Mesothelial cell of epicardium (in vitro differentiated cells): ENCODE measurements at places on chromosomes 4 and X.
A peak's percentile ranks its signal among the peaks of the same experiment; 100 is the strongest.

DNA sequence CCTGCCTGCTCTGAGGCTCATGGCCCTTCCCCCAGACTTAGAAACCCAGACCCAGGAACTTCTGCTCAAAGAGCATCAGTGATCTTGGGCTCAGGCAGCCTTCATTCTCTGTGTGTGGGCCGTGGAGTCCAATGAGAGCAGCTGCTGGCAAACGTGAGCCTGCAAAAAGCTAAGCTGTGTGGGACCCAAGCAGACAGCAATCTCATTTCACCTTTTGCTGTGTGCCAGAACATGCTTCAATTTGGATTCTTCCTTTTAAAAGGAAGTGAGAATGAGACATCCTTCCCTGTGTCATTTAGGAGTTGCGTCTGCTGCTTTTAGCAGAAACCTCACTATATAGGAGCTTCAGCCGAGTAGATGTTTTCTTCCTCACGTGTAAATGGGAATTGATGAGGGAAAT, 238.5 kb downstream of the EVC2 start:
- no peaks in the 10 kb centered on the region for H3K36me3 ChIP-seq
- no peak for DNase-seq
- H3K4me1 ChIP-seq = no peaks in the 10 kb centered on the region
- H3K27me3 ChIP-seq = no peaks in the 10 kb centered on the region
- H3K27ac ChIP-seq = no peak overlapping the region
- no peak overlapping the region for H3K4me3 ChIP-seq

DNA sequence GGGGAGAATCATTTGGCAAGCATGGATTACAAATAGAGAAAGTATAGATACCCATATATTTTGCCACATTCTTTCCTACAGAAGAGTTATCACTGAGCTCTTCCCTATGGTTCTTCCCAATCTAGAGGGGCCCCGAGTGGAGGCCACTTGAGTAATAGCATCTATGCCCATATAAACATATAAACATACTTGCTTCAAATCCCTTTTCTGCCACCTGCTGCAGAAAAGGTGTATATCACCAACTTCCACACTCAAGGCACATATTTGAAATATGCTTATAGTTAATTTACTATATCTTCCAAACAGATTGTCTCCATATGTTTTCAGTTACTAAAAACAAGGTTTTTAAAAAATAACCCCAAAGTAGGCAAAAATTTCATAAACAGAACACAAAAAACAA, 642.8 kb upstream of the DIPK2B start:
- no peak overlapping the region for H3K27ac ChIP-seq
- H3K4me1 ChIP-seq = peaks cover 17% of the 10 kb centered on the region
- H3K4me3 ChIP-seq = no peak overlapping the region
- no peaks in the 10 kb centered on the region for H3K27me3 ChIP-seq
- no peak for DNase-seq
- peaks cover 18% of the 10 kb centered on the region for H3K36me3 ChIP-seq

- no peak overlapping the region for H3K4me3 ChIP-seq
- no peak overlapping the region for H3K27ac ChIP-seq
- DNase-seq = no peak
- no peaks in the 10 kb centered on the region for H3K36me3 ChIP-seq
- H3K27me3 ChIP-seq = peaks cover 31% of the 10 kb centered on the region
- peaks cover 2% of the 10 kb centered on the region for H3K4me1 ChIP-seq
These were observed 5.7 kb downstream of the IL15 start for GRCh38 chr4:141642063-141642462.

- DNase-seq = no peak
- H3K4me1 ChIP-seq = peaks cover 36% of the 10 kb centered on the region
- no peak overlapping the region for H3K4me3 ChIP-seq
- H3K27ac ChIP-seq = no peak overlapping the region
- no peaks in the 10 kb centered on the region for H3K36me3 ChIP-seq
These were observed 4.5 kb upstream of the LNX1 start for GRCh38 chr4:53595834-53596233.

- no peaks in the 10 kb centered on the region for H3K27me3 ChIP-seq
- no peak for DNase-seq
- H3K27ac ChIP-seq = peak overlapping the region; percentile 88
- H3K4me1 ChIP-seq = peaks cover 28% of the 10 kb centered on the region
- no peak overlapping the region for H3K4me3 ChIP-seq
These were observed 195.0 kb upstream of the GATB start for GRCh38 chr4:151955721-151956380.

- H3K4me1 ChIP-seq = peaks cover 5% of the 10 kb centered on the region
- H3K4me3 ChIP-seq = no peak overlapping the region
- no peaks in the 10 kb centered on the region for H3K36me3 ChIP-seq
- H3K27me3 ChIP-seq = no peaks in the 10 kb centered on the region
- DNase-seq = no peak
These were observed 12.4 kb downstream of the PPEF1 start for GRCh38 chrX:18719852-18720251.

GRCh38 chrX:7904562-7904961, 22.7 kb downstream of the PNPLA4 start:
- H3K36me3 ChIP-seq = peaks cover 8% of the 10 kb centered on the region
- H3K4me3 ChIP-seq = no peak overlapping the region
- DNase-seq = no peak
- no peak overlapping the region for H3K27ac ChIP-seq
- no peaks in the 10 kb centered on the region for H3K27me3 ChIP-seq
- no peaks in the 10 kb centered on the region for H3K4me1 ChIP-seq

- no peak for DNase-seq
- no peaks in the 10 kb centered on the region for H3K27me3 ChIP-seq
- peaks cover 6% of the 10 kb centered on the region for H3K36me3 ChIP-seq
- no peak overlapping the region for H3K27ac ChIP-seq
- no peak overlapping the region for H3K4me3 ChIP-seq
- H3K4me1 ChIP-seq = no peaks in the 10 kb centered on the region
These were observed 276.3 kb upstream of the GALNT7 start for GRCh38 chr4:172892300-172892699.

DNA sequence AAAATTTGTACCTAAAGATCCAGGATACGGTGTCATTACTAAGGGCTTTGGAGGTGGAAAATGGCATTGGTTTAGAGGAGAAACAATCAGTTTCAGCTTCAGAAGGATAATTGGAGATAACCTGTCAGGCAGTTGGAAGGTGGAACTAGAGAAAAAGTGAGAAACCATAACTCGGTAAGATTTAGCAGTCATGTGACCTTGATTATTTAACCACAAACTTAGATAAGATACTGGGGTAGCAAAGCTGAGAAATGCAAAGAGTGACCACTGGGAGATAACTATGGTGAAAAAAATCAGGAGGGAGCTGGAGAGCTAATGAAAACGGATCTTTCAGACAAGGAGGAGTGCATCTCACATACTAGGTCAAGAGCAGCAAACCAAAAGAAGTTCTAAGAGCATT, 58.3 kb upstream of the SMARCA5 start:
- DNase-seq = no peak
- H3K27me3 ChIP-seq = no peaks in the 10 kb centered on the region
- H3K36me3 ChIP-seq = peaks cover 28% of the 10 kb centered on the region
- H3K4me3 ChIP-seq = no peak overlapping the region

DNA sequence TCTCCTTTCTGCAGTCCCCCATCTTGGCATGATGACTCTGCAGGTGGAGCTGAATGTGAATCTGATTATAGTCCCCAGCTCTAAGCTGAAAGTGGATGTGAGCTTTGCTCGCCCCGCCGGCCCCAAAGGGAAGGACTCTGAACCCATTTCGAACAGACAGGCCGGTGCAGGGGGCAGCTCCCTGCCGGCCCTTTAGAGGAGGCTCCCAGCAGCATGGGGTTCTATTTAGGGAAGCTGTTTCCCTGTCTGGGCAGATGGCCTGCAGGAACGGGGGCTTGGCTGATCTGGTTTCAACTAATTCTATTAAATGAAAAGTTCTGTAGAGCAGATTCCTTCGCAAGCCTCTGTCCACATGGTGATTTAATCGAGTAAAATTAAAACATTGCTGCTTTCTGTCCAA, 104.8 kb upstream of the MSX1 start:
- no peaks in the 10 kb centered on the region for H3K36me3 ChIP-seq
- H3K4me3 ChIP-seq = no peak overlapping the region
- H3K27ac ChIP-seq = no peak overlapping the region
- H3K4me1 ChIP-seq = peaks cover 38% of the 10 kb centered on the region
- no peak for DNase-seq

- H3K4me3 ChIP-seq = no peak overlapping the region
- no peak overlapping the region for H3K27ac ChIP-seq
- peaks cover 5% of the 10 kb centered on the region for H3K27me3 ChIP-seq
- DNase-seq = no peak
- no peaks in the 10 kb centered on the region for H3K36me3 ChIP-seq
- peaks cover 2% of the 10 kb centered on the region for H3K4me1 ChIP-seq
These were observed 85.9 kb upstream of the ACSL4 start for GRCh38 chrX:109818976-109819375.

- no peaks in the 10 kb centered on the region for H3K36me3 ChIP-seq
- no peak overlapping the region for H3K4me3 ChIP-seq
- peaks cover 3% of the 10 kb centered on the region for H3K4me1 ChIP-seq
- DNase-seq = no peak
These were observed 16.4 kb upstream of the ARAP2 start for GRCh38 chr4:36260731-36261130.

DNA sequence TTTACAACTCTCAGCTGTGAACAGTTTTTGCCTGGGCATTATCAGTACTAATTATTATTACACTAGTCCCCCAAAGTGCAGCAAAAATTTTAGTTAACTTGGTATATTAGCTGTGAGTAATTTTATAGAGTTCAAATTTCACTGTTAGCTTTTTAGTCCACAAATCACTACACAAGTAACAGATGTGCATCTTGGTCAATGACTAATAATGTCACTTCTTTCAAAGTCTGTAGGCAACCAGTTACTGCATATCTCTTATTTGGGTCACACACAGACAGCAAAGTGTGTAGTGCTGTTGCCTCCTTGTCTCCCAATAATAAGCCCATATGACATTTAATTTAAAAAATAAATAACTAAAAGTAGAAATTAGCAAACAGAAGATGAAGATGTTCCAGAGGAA, 159.9 kb downstream of the SCFD2 start:
- H3K36me3 ChIP-seq = no peaks in the 10 kb centered on the region
- no peak overlapping the region for H3K27ac ChIP-seq
- no peak for DNase-seq
- no peak overlapping the region for H3K4me3 ChIP-seq
- no peaks in the 10 kb centered on the region for H3K27me3 ChIP-seq

DNA sequence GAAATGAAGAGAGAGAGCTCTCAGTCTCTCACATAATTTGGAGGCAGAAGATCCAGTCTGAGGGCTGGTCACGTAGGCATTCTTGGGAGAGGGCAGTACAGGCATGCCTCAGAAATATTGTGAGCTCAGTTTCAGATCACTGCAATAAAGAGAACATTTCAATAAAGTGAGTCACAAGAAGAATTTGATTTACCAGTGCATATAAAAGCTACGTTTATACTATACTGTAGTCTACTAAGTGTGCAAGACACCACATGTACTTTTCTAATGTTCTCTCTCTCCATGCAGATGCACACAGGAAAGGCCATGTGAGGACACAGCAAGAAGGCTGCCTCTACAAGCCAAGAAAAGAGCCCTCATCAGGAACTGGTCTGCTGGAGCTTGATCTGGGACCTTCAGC, 583.5 kb upstream of the FAT1 start:
- H3K27me3 ChIP-seq = no peaks in the 10 kb centered on the region
- DNase-seq = no peak
- H3K36me3 ChIP-seq = no peaks in the 10 kb centered on the region
- no peak overlapping the region for H3K27ac ChIP-seq

GRCh38 chrX:9390121-9390520, 74.7 kb upstream of the TBL1X start:
- H3K4me3 ChIP-seq = no peak overlapping the region
- no peak overlapping the region for H3K27ac ChIP-seq
- DNase-seq = no peak
- no peaks in the 10 kb centered on the region for H3K4me1 ChIP-seq
- H3K27me3 ChIP-seq = no peaks in the 10 kb centered on the region
- no peaks in the 10 kb centered on the region for H3K36me3 ChIP-seq
